ENCODE measurements at places on chromosomes 4 and X.

DNA sequence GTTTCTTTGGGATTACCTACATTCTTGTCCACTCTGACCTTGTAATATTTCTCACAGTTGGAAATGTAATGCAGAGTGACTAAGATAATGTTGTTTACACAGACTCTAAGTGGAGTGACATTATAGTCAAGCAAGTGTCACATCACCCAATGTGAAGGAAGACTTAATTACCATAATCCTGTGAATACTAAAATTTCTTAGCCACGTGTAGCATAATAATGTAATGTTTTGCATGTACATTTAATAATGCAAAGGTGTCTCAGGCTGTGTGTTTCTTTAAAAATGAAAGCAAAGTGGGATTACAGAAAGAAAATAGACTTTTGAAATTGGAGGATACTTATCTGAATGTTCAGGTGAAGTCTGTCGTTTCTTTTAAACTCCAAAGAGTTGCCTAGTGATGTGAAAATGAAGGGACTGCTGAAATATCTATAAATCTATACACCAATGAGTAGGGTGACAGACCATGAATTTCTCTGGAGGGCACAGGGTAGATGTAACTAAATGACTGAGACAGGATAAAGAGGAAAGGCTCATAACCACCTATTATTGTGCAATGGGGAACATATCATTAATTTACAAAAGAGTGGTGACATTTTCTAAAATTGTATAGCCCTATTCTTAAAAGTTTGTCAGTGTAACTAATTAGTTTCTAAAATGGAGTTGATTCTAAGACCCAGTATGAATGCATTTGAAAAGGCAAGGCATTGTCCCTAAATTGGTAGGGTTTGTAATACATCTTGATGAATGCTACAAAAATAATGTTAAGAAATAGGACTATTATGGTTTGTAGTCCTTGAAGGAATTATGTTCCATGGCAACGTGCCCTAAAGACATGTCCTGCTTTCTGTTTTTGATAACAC is 235.7 kb downstream of the DACH2 start:
- no peak for DNase-seq

- DNase-seq, result peak; percentile 47
Measured at GRCh38 chrX:100363896-100364295, 46.2 kb downstream of the PCDH19 start.

- no peak for DNase-seq
Measured at GRCh38 chrX:69088171-69088938, 76.9 kb downstream of the PJA1 start.

DNA sequence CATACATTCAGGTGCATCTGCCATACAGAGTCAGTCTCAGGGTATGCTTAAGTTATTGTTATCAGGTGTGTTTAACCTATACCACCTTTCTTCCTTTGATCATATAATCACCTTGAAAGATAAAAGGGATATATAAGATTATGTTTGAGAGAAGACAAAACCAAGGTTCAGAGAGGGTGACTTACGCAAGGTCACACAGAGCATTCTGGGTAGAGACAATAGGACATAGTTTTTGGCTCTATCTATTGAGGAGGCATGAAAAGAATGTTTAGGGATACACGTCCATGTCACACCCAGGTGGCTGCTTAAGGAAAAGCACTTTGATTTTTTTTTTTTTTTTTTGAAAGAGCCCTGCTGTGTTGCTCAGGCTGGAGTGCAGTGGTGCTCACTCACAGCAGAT is 327.1 kb upstream of the RPS6KA3 start:
- no peak for DNase-seq

DNA sequence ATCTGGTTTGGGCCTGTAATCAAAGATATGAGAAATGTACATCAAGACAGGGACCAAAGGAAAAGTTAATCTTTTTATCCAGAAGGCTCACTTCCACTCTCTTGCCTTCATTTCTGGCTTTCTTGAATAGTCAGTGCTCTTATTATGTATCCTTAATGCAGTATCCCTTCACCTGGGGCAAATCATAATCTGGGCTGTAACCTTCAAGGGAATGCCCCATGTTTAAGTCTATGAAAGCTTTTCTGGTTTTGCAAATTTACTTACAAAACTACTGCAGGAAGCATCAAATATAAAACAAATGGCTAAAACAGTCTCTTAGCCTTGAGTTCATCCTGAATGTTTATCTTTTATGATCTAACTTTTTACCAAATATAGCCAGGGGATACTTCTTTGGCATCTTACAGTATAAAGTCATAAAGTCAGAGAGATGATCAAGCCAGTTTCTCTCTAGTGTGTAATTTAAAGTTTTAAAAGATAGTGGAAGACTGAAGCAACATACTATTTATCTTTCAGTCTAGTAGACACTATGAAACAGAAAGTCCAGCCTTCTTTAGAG is 1214.8 kb downstream of the STIM2 start:
- DNase-seq, result no peak

DNA sequence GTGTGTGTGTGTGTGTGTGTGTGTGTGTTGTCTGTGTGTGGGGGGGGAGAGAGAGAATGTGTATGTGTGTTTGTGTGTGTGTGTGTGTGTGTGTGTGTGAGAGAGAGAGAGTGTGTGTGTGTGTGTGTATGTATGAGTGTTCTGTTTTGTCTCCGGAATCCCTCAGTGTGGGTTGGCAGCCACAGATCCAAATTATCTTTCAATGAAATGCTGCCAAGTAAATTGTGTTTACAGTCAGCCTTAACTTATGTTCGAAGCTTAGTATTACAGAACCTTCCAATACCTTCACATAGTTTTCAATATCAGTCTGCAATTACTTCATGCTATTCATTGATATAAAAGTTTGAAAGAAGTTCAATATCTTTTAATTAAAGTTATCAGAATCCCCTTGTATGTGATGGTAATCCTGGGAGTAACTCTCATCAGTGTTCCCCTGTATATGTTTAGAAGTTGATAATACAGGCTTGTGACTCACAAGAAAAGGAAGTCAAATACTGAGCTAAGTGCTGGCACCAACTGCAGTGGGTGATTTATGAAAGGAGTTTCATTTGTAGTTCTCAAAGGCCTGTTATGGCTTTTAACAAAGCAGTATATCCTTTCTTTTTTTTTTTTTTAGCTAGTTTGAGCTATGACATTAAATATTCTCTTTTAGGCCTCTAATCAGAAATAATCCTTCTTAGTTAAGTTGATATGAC is 51.6 kb upstream of the HTR2C start:
- peak; percentile 2 for DNase-seq

GRCh38 chr4:154471032-154471431 is 20.6 kb downstream of the DCHS2 start:
- no peak for DNase-seq

- peak; percentile 69 for DNase-seq
Measured at GRCh38 chr4:22434895-22435294, 81.0 kb downstream of the ADGRA3 start.

GRCh38 chr4:148016063-148016637 is 284.3 kb downstream of the ARHGAP10 start:
- no peak for DNase-seq

DNA sequence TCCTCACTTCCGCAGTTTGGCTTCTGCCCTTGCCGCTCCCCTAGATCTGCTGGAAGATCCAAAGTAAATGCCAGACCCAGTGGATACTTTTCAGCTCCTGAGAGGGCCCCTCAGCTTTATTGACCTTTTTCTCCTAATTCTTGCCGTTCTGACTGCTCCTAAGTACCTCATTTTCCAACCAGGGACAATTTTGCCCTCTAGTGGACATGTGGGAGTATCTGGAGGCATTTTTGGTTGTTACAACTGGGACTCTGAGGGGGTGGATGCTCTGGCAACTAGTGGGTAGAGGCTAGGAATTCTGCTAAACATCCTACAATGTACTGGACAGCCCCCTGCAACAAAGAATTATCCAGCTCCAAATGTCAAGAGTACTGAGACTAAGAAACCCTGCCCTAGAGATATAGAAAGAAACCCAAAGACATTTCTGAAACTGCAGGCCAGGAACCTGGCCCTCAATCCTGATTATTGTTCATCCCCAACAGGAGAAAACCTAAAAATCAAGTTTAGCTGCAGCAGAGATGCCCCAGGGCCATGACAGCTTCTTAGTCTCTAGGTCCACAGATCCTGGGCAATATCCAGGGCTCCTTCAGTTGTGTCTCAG is 3.4 kb downstream of the TEX13B start:
- DNase-seq, result peak; percentile 32

DNA sequence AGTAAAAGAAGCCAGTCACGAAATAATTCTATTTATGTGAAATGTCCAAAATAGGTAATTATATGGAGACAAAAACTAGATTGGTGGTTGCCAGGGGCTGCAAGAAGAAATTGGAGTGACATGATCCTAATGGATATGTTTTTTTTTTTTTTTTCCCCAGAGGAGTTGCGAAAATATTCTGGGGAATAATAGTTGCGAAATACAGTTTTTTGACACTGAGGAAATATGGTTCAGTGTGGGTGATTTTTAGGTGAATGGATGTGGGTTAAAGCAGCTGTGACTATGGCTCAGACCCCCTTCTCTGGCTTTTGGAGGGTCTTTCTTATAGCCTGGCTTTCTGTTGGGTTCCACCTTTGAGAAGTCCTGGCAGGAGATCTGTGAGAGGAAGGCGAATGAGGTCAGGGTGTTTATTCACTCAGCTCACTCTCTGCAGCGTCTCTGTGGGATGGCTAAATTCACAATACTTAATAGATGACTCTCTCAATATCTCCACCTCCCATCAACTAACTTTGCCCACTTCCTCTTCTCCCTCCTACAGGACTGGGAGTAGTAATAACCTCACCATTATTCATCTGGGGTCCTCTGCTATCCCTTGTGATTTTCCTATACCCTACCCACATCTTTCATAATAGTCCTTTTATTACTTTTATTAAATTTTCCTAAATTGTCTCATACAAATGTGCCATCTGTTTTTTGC is 15.3 kb upstream of the RAB9B start:
- DNase-seq, result no peak

DNA sequence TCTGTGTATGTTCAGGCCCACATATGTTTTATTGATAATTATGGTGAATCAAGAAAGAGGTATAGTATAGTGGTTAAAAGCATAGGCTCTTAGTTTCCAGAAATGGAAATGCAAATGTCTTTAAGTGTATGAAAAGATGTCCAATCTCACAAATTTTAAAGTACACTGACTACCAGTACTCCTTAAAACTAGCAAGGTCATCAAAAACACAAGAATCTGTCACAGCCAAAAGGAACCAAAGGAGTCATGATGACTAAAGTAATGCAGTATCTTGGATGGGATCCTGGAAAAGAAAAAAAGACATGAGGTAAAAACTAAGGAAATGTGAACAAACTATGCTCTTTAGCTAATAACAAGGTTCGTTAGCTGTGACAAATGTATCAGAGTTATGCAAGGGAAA is 661 bp upstream of the RBM41 start:
- no peak for DNase-seq

DNA sequence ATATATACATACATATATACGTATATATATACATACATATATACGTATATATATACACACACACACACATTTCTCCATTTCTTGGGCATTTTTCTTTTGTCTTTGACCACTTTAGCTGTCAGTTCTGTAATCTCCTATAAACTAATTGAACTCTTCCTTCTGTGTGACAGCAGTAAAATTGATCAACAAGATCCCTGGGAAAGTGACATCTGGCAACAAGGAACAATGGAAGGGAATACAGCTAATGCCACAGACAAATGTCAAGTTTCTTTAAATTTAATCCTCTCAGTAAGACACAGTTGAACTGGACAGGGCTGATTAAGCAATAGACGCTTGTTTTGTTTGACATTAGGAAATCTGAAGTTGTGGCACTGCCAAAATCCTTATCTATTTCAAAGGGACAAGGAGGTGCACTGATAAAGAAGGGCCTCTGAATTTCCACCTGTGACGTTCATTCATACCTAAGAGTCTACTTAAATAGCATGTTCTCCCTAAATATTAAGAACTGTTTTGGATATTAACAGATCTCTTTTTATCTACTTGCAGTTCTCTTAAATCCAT is 126.9 kb downstream of the RNF150 start:
- DNase-seq, result no peak

DNA sequence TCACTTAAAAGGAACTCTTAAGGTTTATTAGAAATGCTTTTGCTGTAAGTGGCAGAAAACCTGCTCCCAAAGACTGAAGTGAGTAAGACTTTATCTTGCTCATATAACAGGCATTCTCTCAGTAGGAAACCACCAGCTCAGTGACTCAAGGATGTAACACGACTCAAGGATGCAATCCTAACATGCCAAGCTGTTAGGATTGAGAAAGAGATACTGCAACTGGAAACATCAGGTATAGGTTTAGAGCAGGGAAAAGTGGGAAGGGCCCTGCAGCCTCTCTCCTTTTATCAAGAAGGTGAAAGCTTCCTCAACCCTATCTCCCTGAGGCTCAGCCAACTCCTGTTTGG is 11.9 kb upstream of the SLC9A7 start:
- peak; percentile 71 for DNase-seq

GRCh38 chr4:112633477-112634235 is 3.1 kb downstream of the ZGRF1 start:
- peak; percentile 58 for DNase-seq

GRCh38 chrX:9291629-9292028 is 173.2 kb upstream of the TBL1X start:
- DNase-seq, result no peak

DNA sequence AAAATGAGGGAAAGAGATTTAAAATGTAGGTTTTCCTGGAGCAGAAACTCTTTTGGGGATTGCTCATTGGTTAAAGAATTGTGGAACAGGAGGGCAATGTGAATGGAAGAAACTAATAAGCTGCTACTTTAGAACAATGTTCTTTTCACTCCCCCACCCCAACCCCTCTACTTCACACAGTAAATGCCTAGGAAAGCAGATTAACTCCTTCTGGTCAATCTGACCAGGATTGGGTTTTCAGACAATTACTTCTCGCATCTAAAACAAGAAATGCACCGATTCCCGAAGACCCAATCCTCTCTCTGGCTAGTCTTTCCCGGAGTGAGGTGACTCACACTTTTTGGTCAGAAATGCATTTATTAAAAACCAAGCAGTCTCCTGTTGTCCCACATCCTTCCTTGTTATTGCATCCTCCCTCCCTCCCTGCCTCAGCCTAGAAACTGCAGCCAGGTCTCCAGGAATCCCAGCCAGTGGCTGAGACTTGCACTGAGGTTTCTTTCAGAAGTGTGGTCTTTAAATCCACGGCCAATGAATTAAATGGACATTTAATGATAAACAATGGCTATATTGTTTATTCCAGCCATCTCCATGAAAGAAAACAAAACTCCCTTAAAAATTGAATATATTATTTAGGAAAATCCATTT is 21.4 kb downstream of the MFAP3L start:
- peak; percentile 87 for DNase-seq

- peak; percentile 23 for DNase-seq
Measured at GRCh38 chrX:45172890-45173289, 27.8 kb downstream of the DIPK2B start.

DNA sequence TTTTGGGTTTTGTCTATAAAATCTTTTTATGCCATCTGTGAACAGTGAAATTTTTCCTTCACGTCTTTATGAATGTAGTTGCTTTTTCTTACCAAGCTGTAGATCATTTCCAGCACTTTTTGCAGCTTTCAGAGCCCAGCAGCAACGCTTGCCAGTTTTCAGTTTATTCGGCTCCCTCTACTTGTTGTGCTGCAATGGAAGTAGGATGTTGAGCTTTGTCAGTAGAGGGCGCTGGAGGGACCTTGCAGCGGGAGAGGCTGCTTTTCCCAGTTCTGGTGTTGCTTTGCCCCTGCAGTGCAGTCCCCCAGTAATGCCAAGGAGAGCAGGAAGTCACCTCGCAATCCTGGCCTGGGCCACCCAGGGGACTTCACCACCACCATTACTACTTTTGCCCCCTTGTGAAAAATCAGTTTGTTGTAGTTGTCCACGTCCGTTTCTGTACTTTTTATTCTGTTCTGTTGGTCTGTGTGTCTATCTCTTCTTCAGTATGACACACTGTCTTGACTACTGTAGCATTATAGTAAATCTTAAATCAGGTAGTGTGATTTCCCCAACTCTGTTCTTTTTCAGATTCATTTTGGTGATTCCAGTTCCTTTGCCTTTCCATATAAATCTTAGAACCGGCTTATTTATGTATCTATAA is 21.8 kb downstream of the CMC4 start:
- peak; percentile 50 for DNase-seq

Measured in astrocyte of the hippocampus (primary cell).